Stimulated activated CD8-positive, alpha-beta memory T cell treated with anti-CD3 and anti-CD28 coated beads, Interleukin-15, amount 100 ng/mL, for 4 hours (primary cell): ENCODE measurements at places on chromosomes 7 and 10.

GRCh38 chr7:71286336-71286735, 154.4 kb downstream of the GALNT17 start:
- DNase-seq, result no peak

GRCh38 chr7:1291845-1292765, 59.4 kb downstream of the UNCX start:
- no peak for DNase-seq

DNA sequence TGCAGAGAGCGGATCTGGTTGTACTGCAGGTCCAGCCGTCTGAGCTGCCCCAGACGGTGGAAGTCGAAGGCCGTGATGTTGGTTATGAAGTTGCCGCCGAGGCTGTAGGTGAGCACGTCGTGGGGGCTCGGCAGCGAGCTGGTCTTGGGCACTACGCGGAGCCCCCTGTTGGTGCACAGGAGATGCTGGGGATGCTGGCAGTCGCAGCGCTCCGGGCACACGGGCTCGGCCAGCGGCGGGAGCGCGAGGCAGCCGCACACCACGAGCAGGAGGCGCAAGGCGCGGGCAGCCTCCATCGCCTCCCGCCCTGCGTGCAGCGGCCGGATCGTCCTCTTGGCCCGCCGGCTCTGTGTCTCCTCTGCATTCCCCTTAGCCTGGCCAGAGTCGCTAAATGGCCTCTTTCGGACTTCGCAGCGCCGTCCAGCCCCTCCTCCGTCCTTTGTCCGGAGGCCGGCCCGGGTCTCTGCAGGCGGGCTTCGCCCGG, 337 bp downstream of the TRIL start:
- no peak for DNase-seq

- peak; percentile 6 for DNase-seq
Observed at GRCh38 chr7:148535217-148535616, 55.3 kb upstream of the C7orf33 start.

GRCh38 chr7:44264221-44264931, 61.0 kb downstream of the CAMK2B start:
- no peak for DNase-seq

- no peak for DNase-seq
Observed at GRCh38 chr10:3451516-3452172, 279.1 kb upstream of the PITRM1 start.

DNA sequence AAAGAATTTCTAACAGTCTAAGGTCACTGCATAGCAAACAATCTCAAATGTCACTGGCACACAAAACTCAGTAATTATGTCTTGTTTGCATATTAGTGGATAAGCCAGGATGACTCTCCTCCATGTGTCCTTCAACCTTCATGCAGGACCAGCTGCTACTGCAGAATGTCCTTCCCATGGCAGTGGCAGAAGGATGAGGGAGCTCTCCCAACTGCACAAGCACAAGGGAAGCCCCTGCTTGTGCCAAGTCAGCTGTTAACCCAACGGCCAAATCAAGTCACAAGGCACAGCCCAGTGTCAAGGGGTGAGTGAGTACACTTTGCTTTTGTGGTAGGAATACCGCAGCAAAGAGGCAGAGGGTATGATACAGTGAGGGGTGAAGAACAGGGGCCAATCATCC, 59.3 kb upstream of the VWC2 start:
- DNase-seq, result no peak

DNA sequence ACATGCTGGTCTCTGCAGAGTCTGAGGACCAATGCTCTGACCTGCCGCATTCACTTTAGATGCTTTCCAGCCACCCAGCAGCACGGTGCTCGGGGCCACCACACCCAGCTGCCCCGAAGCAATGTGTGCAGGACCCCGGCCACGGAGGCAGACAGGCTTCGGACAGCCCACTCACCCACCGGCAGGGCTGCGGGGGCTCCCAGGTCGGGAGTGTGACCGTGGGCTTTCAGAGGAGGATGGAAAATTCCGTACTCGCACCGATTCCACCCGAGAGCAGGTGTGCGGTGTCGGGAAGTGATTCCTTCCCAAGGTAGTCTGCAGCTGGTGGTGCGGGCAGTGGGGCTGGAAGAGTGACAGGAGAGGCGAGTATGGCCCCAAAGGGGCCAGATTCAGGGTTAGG, 190.9 kb downstream of the DNAJB6 start:
- no peak for DNase-seq

DNA sequence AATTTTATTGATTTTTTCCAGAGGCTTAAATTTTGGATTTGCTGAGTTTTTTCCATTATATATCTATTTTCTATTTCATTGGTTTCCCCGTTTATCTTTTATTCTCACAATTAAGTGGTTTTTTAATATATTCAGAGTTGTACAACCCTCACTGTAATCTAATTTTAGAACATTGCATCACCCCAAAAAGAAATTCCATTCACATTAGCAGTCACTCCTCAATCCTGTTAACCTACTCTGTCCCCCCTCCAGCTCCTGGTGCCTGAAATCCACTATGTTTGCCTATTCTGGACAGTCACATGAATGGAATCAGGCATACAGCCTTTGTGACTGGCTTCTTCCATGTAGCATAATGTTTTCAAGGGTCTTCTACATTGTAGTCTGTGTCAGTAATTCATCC, 55.8 kb upstream of the ITGA8 start:
- DNase-seq, result no peak

- DNase-seq, result no peak
Observed at GRCh38 chr10:62234077-62234605, 34.5 kb downstream of the RTKN2 start.

- no peak for DNase-seq
Observed at GRCh38 chr7:157928171-157928794, 591.5 kb downstream of the DNAJB6 start.

DNA sequence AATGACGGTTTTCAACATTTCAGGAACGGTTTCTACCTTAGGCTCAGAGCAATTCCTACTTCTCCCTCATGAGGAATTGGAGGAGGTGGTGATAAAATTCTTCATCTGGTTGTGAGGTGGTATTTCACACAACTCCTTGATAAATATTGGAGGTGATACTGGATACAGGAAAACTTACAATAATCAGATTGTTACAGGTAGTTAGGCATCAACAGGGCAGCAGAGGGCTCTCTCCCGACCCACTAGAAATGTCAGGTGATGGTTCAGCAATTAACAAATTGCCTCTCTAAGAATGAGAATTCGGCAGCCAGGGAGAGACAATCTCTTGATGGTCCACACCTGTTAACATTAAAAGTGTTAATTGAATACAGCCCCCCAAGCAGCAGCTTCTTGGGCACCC, 22.6 kb downstream of the ZNF786 start:
- no peak for DNase-seq

DNA sequence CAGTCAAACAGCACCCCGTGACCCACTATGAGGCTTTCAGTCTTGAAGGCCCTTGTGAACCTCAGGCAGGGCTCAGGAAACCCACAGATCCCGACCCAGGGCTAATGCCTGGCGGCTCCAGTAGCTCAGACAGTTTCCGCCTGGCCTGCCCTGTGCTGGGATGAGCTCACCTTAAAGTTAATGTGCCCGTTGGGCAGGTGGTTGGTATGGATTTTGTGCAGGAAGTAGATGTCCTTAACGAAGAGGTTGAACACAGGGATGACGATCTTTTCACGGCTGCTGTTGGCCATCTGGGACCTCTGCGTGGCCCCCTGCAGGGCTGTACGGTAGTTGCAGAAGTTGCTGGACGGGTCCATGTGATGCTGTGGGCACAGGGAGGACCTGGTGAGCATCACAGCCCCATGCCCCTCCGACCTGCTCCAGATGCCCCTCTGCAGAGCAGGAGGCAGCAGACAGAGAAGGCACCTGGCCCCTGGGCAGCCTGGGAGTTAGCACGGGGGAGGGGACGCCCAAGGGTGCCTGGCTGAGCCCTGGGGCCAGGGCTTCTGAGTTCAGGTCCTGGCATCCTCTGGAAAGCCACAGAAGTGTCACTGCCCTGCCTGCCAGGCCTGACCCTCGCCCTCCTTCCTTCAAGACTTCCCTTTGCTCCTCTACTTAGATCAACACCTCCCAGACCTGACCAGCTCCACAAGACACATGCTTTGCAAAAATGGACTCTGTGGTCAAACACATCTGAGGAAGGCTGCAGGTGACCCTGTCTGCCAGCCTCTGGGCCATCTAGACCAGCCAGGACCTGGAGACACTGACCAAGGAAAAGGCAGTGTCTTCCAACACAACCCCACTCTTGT, 59.8 kb downstream of the CSGALNACT2 start:
- no peak for DNase-seq

- no peak for DNase-seq
Observed at GRCh38 chr7:115662676-115663075, 367.9 kb downstream of the TFEC start.

- no peak for DNase-seq
Observed at GRCh38 chr7:12351843-12352242, 51.8 kb downstream of the VWDE start.

DNA sequence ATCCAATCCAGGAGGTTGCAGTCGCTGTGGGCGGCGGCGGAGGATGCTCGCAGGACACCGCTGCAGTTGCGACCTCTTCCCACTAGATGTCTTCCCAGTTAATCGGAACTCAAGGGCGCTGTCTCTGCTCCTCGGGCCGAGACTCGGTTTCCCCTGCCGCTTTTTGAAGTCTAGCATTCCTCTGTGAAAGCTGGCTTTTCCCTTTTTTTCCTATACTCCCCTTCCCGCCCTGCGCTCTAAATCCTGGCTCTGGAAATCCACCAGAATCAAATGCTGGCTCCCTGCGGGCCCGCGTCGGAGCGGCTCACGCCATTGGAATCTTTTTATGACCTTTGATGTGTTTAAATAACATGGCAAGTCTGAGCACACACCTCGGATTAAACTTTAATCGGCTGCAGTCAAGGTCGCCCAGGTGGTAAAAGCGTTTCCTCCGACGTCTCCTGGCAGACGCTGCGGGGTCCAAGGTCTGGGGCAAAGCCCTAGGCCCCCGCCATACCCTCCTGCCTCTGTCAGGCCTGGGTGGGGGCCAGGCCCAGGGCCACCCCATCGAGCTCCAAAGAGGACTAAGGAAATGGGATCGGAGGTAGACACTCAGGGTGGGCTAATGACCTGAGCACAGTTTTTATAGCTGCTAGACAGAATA, 10.7 kb upstream of the HOXA13 start:
- DNase-seq, result no peak

DNA sequence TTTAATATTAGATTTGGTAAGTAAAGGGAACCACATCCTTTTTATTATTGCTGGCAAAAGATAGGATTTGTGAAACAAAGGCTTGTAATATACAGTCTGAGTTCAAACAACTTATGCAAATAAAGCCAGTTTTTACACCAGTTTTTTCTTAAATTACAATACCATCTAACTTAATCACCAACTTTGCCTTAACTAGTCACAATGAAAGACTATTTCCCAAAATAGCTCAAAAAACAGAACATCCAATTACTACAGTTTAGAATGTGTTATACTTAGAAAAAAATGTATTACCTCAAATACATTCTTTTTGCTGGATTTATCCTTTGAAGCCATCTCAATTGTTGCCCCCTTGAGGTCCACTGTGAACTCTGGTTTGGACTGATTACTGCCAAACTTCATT, 108.5 kb downstream of the ARHGAP12 start:
- no peak for DNase-seq

DNA sequence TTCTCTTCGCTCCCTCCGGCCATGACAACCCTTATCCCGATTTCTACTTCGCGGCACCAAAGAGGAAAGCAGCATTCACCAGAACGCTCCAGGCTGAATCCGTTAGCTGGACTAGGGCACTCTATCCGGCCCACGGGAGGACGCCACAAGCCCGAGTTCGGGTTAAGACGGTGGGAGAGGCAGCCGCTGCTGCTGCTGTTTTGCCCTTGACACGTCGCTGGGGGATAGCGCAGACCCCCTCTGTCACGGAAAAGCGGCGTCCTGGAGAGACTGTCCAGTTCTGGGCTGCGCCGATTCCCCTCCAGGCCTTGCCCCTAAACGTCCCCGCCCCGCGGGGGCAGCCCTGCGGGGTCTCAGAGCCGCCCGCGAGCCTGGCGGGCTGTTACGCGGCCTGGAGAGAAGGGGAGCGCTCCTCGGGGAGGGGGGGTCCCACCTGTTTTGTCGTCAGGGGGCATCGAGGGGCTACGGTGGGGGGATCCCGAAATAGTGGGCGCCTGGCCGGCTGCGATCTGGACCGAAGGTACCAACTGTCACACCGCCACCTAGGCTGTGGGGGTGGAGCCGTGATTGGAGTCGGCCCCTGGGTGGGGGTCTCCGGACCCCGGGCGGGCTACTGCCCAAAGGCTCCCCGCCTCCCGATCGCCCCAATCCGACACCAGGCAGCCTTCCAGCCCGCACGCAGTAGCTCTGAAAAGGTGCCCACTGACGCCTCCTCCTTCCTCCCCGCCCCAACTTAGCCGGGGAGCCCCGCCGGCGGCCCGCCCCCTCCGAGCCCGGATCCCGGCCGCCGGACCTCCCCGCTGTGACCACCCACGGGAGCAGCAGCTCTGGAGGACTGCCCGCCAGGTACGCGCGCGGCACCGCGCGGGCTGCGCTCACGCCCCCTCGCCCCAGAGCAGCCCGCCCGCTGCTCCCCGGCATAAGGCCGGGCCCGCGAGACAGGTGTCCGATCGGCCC, 772 bp downstream of the SGMS1 start:
- peak; percentile 40 for DNase-seq

DNA sequence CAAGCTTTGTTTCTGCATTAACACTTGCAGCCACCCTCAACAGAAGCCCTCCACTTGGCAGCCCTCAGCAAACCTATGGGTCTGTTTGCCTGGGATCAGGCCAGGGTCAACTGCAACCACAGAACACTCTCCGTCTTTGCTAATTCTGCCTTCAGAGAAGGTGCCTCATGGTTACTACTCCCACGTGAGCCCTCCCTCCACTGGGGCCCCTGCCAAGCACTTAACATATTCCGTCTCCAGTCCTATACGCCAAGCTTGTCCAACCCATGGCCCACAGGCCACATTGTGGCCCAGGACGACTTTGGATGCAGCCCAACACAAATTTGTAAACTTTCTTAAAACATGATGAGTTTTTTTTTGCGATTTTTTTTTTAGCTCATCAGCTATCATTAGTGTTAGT, 54.7 kb downstream of the HSPA12A start:
- no peak for DNase-seq

- DNase-seq, result no peak
Observed at GRCh38 chr7:122543166-122543565, 155.8 kb downstream of the RNF133 start.

GRCh38 chr7:69020536-69020935, 577.7 kb upstream of the AUTS2 start:
- no peak for DNase-seq
